Erythroblast (primary cell): ENCODE measurements at places on chromosomes 5 and 9.

DNA sequence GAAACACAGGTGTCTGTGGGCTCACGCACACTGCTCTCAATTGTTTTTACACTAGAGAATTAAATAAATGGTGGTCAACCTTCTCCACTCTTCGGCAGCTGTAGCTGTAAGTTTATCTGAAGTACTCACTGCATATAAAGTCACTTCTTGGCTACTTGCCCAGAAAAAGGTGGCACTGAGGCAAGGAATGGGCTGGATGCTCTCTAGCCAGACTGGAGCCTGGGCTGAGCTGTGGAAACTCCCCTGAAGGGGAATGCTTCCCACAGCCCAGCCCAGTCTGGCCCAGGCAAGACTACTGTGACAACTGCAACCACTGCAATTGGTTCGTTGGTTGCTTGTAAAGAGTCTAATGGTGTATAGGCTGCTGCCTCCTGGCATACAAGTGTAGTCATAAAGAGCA lies 4.5 kb downstream of the LEAP2 start:
- DNase-seq: peak; percentile 70

GRCh38 chr5:10567121-10567591 lies 3.3 kb downstream of the ANKRD33B start:
- no peak for DNase-seq

GRCh38 chr5:82717738-82718137 lies 359.5 kb downstream of the TMEM167A start:
- DNase-seq: no peak

GRCh38 chr5:40853632-40854192 lies 12.5 kb downstream of the CARD6 start:
- DNase-seq: peak; percentile 5

DNA sequence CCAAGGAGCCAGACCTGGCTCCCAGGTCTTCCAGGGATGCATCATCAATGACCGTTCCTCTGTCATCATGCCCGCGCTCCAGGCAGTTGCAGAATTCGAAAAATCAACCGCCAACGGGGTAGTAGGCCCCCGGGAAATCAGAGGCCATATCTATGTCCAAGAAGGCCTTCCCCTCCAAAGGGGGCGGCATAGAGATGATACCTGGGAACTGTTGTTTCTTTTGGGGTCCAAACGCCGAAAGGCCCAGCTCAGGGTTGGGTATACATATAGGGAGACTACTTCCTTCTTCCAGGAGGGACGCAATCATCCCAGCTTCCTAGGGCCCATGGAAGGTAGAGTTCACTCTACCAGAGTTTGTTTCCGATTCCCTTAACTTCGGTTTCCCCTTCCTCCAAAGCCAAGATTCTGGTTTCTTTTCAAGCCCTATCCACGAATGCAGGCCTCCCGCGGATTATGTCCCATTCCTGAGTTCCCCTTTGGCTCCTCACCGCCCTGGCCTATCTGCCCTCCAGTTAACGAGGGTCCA lies 754 bp downstream of the DCAF12 start:
- DNase-seq: peak; percentile 75

GRCh38 chr5:181043285-181044092 lies 3.4 kb downstream of the BTNL9 start:
- DNase-seq: peak; percentile 28

DNA sequence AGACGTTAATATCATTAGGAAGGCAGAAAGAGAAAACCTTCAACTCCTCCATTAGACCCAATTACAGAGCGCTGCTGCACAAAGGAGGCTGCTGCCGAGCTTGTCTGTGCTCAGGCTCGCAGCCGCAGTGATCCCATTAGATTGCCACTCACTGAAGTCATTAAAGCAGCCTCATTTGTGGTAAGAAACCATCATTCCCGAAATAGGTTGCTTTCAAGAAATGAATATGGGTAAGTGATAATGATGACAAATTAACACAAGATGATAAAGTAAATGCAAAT lies 137.2 kb downstream of the CAVIN4 start:
- no peak for DNase-seq

- no peak for DNase-seq
These were observed 21.0 kb downstream of the PLAC8L1 start for GRCh38 chr5:146084376-146084775.

GRCh38 chr5:131513780-131514179 lies 121.2 kb downstream of the RAPGEF6 start:
- no peak for DNase-seq
